ENCODE measurements at places on chromosomes 6 and 20.

GRCh38 chr6:30465595-30466306, 23.6 kb upstream of the HLA-E start:
- no peak for DNase-seq

GRCh38 chr20:13213335-13213734, 7.7 kb upstream of the ISM1 start:
- DNase-seq = no peak

GRCh38 chr6:43673444-43674084, 14.0 kb downstream of the MRPS18A start:
- DNase-seq = no peak

GRCh38 chr6:150099953-150100352, 31.0 kb upstream of the ULBP3 start:
- no peak for DNase-seq

GRCh38 chr20:19876828-19877460, 118.9 kb downstream of the RIN2 start:
- no peak for DNase-seq

GRCh38 chr6:1416191-1416760, 26.9 kb downstream of the FOXF2 start:
- no peak for DNase-seq

DNA sequence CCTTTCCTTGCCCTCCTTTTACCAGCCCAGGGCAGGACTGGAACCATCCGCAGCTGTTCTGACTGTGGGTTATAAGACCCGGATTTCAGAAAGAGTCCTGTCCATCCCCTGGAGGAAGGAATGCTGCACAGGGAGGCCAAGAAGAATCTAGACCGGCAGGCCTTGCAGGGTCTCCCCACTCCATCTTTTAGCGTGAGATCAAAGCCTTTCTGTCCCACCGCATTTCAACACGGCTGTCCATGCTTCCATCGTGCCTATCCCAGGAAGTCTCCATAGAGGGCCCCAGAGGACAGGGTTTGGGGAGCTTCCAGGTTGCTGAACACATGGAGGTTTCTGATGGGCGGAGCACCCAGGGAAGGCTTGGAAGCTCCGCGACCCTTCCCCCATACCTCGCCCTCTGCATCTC, 79.3 kb upstream of the AGPAT4 start:
- no peak for DNase-seq

- no peak for DNase-seq
These were observed 1.9 kb downstream of the GRM4 start for GRCh38 chr6:34143884-34144580.

DNA sequence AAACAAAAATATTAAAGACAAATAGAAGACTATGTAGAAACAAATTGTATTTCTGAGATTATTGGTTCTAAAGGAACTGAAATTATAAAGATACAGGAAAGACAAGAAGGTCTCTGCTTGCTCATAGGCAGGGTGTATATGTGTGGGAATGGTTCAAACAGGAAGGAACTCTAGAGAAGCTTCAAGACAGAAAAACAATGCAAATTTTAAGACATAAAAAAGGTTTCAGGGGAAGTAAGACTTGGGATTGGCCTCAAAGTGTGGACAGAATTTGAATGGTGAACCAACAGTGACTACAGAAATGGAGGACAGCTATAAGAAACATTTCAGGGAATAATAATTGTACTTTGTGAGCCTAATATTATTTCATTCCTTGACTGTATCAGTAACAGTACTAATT, 50.3 kb downstream of the OR2B2 start:
- DNase-seq = no peak

DNA sequence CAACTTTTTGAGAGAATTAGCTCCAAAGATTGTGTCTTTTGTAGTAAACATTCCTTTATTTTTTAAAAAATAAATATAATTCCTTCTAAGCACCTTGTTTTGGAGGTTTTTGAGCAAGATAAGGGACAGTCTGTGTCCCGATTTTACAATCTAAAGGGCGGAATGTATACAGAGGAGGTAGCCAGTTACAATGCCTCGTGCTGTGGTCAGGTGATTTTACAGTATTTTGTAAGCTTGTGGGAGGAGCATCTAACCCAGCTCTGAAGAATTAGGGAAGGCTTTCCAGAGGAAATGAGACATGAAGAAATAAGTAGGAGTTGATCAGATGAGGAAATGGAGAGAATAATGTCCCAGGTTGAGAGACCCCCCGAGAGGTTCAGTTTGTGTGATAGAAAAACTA, 1.3 kb downstream of the HINT3 start:
- no peak for DNase-seq
